Mesenchymal stem cell (in vitro differentiated cells and primary cell): ENCODE measurements at places on chromosomes 13 and 19.
A peak's percentile ranks its signal among the peaks of the same experiment; 100 is the strongest.

DNA sequence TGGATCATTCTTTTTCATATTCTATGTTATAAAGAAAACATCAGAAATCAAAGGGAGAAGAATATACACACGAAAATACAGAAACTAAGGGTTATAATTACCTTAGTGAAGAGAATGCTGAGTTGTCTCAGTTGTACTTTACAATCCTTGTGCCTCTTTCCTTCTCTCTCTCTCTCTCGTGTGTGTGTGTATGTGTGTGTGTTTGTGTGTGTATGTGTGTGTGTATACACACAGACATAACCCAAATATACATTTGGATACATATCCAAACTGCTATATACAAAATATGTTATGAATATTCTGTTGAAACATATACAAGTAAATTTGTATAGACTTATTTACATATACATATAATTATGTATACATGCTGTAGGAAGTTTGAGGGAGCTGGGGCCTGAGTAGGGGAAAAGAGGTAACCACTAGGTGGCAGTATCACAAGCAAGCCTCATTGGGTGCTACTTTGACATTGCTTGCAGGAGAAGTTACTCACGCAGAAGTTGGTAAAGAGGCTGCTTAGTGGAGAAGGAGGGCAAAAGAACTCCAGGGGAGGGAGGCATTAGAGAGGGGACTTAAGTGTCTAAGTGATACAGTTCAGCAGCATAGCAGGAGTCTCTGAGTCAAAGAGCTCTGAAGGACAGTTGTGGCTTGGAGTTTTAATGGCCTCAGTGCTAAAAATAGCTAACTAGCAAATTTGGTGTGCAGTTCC is 465.1 kb upstream of the PCDH20 start:
- H3K27ac ChIP-seq: no peak overlapping the region
- DNase-seq: peak; percentile 22
- H3K4me3 ChIP-seq: no peak overlapping the region
- H3K27me3 ChIP-seq: no peaks in the 10 kb centered on the region
- no peaks in the 10 kb centered on the region for H3K36me3 ChIP-seq
- H3K4me1 ChIP-seq: no peaks in the 10 kb centered on the region

GRCh38 chr19:15115762-15116615 is 8.8 kb downstream of the SYDE1 start:
- no peaks in the 10 kb centered on the region for H3K27me3 ChIP-seq
- peaks cover 95% of the 10 kb centered on the region for H3K36me3 ChIP-seq
- H3K4me1 ChIP-seq: peaks cover 4% of the 10 kb centered on the region
- H3K27ac ChIP-seq: no peak overlapping the region
- no peak overlapping the region for H3K4me3 ChIP-seq

GRCh38 chr13:102726430-102726829 is 31.6 kb upstream of the METTL21C start:
- H3K27me3 ChIP-seq: no peaks in the 10 kb centered on the region
- no peak overlapping the region for H3K4me3 ChIP-seq
- peaks cover 2% of the 10 kb centered on the region for H3K4me1 ChIP-seq
- H3K27ac ChIP-seq: no peak overlapping the region
- no peak for DNase-seq

DNA sequence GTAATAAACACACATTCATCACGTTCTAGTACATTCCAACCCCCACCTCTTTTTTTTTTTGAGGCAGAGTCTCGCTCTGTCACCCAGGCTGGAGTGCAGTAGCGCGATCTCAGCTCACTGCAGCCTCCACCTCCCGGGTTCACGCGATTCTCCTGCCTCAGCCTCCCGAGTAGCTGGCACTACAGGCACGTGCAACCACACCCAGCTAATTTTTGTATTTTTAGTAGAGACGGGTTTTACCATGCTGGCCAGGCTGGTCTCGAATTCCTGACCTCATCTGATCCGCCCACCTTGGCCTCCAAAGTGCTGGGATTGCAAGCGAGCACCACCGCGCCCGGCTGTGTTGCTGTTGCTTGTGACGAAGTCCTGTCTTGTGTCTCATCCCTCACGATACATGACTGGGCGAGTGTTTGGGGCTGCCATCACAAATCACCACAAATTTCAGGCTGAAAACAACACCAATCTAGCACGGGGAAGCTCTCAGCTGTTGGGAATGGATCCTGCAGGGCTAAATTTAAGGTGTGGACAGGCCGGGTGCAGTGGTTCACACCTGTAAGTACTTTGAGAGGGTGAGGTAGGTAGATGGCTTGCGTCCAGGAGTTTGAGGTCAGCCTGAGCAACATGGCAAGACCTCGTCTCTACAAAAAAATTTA is 15.7 kb downstream of the MOB3A start:
- peaks cover 83% of the 10 kb centered on the region for H3K36me3 ChIP-seq
- DNase-seq: no peak
- H3K4me1 ChIP-seq: peaks cover 17% of the 10 kb centered on the region
- no peak overlapping the region for H3K4me3 ChIP-seq
- no peaks in the 10 kb centered on the region for H3K27me3 ChIP-seq

DNA sequence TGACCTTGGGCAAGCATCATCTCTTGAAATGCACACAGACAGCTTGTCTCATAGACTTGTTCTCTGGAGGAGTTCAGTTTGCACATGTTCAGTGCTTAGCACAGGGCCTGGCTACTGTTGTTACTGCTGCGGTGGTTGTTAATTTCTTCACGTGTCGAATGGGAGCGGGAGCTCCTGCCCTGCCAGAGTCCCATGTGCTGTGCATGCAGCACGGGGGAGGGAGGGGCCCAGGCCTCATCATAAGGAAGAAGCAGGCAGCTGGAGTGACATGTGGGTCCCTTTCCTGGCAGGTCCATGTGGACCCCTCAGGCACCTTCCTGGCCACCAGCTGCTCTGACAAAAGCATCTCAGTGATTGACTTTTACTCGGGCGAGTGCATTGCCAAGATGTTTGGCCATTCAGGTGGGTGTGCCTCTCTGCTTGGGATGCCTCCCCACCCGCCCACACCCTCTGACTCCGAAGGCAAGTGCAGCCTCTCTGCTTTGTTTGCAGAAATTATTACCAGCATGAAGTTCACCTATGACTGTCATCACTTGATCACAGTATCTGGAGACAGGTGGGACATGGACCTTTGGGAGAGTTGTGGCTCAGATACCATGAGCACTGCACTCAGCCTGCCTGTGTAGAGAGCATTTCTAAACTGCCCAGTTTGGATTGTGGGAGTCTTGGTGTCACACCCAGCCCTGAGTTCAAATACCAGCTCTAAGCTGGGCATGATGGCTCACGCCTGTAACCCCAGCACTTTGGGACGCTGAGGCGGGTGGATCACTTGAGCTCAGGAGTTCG is 19.8 kb upstream of the OVOL3 start:
- no peak for DNase-seq
- no peaks in the 10 kb centered on the region for H3K4me1 ChIP-seq
- no peak overlapping the region for H3K27ac ChIP-seq
- no peak overlapping the region for H3K4me3 ChIP-seq
- peaks cover 36% of the 10 kb centered on the region for H3K36me3 ChIP-seq

DNA sequence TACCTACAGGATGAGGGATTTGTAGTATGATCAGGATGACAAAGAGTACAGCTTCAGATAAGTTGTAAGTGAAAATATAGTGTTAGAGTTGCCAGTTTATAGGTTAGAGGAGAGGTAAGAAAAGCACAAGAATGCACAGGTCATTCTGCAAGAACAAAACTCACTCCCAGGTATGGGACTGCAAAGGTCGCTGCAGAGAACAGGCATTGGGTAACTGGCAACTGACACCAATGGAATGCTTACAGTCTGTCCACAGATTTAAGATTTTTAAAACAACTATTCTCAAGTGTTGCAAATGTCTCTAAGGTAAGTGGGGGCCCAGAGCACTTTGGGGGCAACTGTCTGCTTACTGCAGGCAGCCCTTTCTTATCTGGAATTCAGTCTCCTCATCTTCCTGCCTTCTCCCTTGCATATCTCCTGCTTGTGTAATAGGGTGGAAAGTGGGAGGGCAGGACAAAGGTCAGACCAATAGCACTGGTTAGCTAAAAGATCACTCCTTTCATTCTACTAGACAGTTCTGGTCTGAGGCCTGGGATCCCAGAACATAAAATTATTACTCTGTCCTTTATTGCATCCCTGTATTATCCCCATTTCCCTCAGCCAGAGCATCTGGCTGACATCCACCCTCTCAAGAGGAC is 42.3 kb upstream of the ZNF726 start:
- no peak for DNase-seq
- H3K4me1 ChIP-seq: no peaks in the 10 kb centered on the region

- peak; percentile 91 for DNase-seq
- peaks cover 10% of the 10 kb centered on the region for H3K4me1 ChIP-seq
- peak overlapping the region; percentile 73 for H3K4me3 ChIP-seq
- no peak overlapping the region for H3K27ac ChIP-seq
- peaks cover 3% of the 10 kb centered on the region for H3K27me3 ChIP-seq
Observed at GRCh38 chr13:99432609-99433542, 68.4 kb upstream of the TM9SF2 start.

- no peak overlapping the region for H3K4me3 ChIP-seq
- DNase-seq: no peak
- peaks cover 18% of the 10 kb centered on the region for H3K36me3 ChIP-seq
- H3K27me3 ChIP-seq: no peaks in the 10 kb centered on the region
Observed at GRCh38 chr19:14563989-14564651, 7.7 kb downstream of the NDUFB7 start.

DNA sequence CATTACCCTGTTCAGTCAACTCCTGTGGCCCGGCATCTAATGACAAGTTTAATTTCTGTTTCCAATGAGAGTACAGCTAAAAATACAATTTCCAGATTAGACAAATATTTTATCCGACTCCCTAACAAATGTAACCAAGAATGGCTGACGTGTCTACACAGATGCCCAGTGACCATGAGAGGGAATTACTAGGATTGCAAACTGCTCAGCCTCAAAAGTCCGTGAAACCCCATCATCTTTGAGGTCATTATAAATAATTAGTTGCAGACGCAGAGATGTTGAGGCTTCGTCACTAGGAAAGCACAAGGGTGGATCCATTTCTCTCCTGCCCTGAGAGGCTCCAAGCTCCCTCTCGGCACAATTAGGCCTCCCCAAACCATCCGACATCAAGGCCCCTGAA is 104.1 kb upstream of the ZNF507 start:
- no peak for DNase-seq
- no peak overlapping the region for H3K27ac ChIP-seq
- H3K36me3 ChIP-seq: no peaks in the 10 kb centered on the region
- no peak overlapping the region for H3K4me3 ChIP-seq
- H3K4me1 ChIP-seq: no peaks in the 10 kb centered on the region

- H3K27ac ChIP-seq: no peak overlapping the region
- peaks cover 8% of the 10 kb centered on the region for H3K36me3 ChIP-seq
- no peaks in the 10 kb centered on the region for H3K4me1 ChIP-seq
- H3K4me3 ChIP-seq: no peak overlapping the region
- no peak for DNase-seq
- H3K27me3 ChIP-seq: no peaks in the 10 kb centered on the region
Observed at GRCh38 chr13:25280396-25280795, 6.9 kb downstream of the MTMR6 start.

DNA sequence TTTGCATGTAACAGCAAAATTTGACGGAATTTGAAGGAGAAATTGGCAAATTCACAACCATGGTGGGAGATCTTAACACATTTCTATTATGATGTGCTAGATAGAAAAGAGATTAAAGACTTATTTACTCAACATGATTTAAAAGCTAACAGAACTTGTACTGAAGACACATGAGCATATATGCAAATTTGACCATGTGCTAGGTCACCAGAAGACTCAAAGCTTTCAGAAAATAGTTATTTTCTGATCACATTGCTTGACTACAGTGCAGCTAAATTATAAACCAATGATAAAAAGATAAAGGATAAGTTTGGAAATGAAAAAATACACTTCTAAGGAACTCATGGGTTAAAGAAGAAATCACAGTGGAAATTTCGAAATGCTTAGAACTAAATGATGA is 9.1 kb downstream of the GPR183 start:
- H3K4me3 ChIP-seq: no peak overlapping the region
- DNase-seq: no peak
- H3K4me1 ChIP-seq: peaks cover 2% of the 10 kb centered on the region
- no peaks in the 10 kb centered on the region for H3K27me3 ChIP-seq
- no peaks in the 10 kb centered on the region for H3K36me3 ChIP-seq

DNA sequence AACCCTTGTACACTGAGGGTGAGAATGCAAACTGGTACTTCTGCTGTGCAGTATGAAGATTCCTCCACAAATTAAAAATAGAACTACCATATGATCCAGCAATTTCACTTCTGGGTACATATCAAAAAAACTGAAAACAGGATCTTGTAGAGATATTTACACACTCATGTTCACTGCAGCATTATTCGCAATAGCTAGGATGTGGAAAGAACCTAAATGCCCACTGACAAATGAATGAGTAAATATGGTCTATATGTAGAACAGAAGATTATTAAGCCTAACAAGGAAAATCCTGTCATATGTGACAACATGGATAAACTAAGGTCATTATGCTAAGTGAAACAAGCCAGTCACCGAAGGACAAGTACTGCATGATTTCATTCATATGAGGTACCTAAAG is 304.7 kb downstream of the ENOX1 start:
- H3K36me3 ChIP-seq: peaks cover 6% of the 10 kb centered on the region
- no peaks in the 10 kb centered on the region for H3K4me1 ChIP-seq
- no peak for DNase-seq
- H3K27me3 ChIP-seq: no peaks in the 10 kb centered on the region
- H3K27ac ChIP-seq: no peak overlapping the region

GRCh38 chr19:821231-821824 is 427 bp downstream of the PLPPR3 start:
- DNase-seq: no peak
- no peaks in the 10 kb centered on the region for H3K27me3 ChIP-seq
- no peak overlapping the region for H3K27ac ChIP-seq
- H3K36me3 ChIP-seq: no peaks in the 10 kb centered on the region

- DNase-seq: no peak
- H3K27ac ChIP-seq: no peak overlapping the region
- peaks cover 4% of the 10 kb centered on the region for H3K4me1 ChIP-seq
- no peak overlapping the region for H3K4me3 ChIP-seq
Observed at GRCh38 chr13:22271903-22272302, 601.0 kb downstream of the FGF9 start.

GRCh38 chr19:49488046-49488862 is 846 bp downstream of the RPL13A start:
- H3K4me1 ChIP-seq: peaks cover 24% of the 10 kb centered on the region
- peaks cover 51% of the 10 kb centered on the region for H3K36me3 ChIP-seq
- DNase-seq: no peak
- no peaks in the 10 kb centered on the region for H3K27me3 ChIP-seq

DNA sequence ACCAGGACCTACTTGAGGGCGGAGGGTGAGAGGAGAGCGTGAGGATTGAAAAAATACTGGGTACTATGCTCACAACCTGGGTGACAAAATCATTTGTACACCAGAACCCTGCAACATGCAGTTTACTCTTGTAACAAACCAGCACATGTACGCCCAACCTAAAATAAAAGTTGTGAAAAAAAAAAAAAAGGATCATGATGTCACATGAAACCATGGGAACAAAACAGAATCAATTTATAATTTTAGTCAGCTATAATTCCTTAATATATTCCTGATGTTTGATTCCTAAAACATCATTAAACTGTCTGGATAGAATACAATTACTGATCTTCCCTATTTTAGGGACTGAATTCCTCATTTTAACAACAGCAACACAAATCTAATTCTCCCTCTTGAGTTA is 160.6 kb upstream of the SPRY2 start:
- H3K36me3 ChIP-seq: no peaks in the 10 kb centered on the region
- H3K27me3 ChIP-seq: no peaks in the 10 kb centered on the region
- no peak for DNase-seq
